ENCODE measurements at places on chromosomes 12 and 14. TPM values are rescaled to one million over a fixed set of nuclear protein-coding genes. Genes with fewer than 3 reads are reported as not detected.
A peak's percentile ranks its signal among the peaks of the same experiment; 100 is the strongest.

DNA sequence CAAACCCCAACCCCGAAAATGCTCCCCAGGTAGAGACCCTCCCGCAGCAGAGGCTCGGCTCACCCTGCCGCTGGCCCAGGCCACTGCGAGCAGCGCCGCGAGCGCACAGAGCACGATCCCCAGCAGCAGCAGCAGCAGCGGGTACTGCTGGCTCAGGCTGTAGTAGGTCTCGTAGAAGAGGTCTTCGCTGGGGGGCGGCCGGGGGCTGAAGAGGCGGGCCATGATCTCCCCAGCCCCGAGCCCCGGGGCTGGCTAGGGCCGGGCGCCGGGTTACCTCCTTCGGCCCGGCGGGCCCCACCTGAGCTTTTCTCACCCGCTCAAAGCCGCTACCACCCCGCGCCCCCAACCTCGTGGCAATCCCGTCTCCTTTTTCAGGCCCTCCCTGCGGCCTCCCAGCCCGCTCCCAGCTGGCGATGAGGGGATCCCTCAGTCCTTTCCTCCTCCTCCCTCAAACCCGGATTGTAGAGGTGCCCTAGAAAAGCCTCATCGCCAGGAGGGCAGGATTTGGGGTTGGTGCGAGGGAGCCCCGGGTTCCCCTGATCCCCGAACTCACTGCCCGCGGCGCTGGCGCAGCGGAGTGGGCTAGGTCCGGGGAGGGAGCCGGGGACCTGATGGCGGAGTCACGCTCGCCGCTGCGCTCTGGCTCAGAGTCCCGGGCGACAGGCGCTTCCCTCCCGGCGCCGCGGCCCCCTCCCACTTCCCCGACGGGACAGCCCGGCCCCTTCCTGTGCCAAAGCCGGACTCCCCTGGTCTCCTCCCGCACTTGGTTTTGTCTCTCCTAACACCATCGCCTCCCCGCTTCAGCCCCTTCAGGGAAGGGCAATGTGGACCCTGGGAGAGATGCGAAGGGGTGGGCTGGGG lies at the start of gene ADCY4:
ADCY4 (minus strand) TSS at position 641 of the 861 bp plus-strand sequence; CDS start at position 222, 419 bp downstream.
- DNase-seq = no peak
- no peak within 1 kb of the TSS for H3K27ac ChIP-seq
- H3K27me3 ChIP-seq = peaks cover 54% of the 10 kb centered on the region
- peak within 1 kb of the TSS; percentile 91 for H3K4me3 ChIP-seq

- H3K36me3 ChIP-seq = no peaks in the 10 kb centered on the region
- no peaks in the 10 kb centered on the region for H3K27me3 ChIP-seq
- no peak for DNase-seq
- no peak overlapping the region for H3K4me3 ChIP-seq
Observed at GRCh38 chr12:18683327-18684013, 54.3 kb downstream of the PLCZ1 start.

DNA sequence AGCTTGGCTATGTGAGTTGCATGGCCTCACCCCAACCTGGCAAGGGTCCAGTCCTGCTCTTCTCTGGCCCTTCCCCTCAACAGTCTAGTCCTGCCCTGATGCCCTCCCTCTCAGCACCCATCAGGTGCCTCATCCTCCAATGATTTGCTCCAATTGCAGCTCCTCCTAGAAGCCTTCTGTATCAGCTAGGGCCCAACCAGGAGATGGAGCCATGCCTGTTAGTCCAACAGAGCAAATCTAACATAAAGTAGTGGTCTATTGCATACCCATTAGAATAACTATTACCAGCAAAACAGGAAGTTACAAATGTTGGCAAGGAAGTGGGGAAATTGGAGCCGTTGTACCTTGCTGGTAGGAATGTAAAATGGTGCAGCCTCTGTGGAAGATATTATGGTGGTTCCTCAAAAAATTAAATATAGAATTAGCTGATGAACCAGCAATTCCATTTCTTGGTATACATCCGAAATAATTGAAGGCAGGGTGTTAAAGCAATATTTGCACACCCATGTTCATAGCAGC lies 163.5 kb downstream of the VRK1 start:
- H3K4me1 ChIP-seq = no peaks in the 10 kb centered on the region
- H3K4me3 ChIP-seq = no peak overlapping the region
- no peak overlapping the region for H3K27ac ChIP-seq
- peaks cover 4% of the 10 kb centered on the region for H3K36me3 ChIP-seq
- no peak for DNase-seq

DNA sequence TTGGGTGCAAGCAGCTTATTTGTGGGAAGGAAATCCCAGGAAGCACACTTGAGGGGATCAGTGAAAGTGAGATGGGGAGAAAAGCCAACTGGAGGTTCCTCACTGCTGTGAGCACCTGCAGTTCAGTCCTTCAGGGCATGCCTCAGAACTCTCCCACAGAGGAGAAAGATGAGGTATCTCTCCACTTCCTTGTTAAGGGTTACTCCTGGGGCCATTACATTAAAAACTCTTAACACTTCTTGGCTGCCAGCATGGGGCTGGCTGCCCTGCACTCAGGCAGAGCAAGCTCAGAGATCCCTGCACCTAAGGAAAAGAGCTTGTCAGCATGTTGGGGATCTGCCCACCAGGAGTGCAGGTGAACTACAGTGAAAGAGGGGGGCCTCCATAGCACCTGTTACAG lies 28.8 kb downstream of the FERMT2 start:
- no peak for DNase-seq
- H3K4me1 ChIP-seq = peaks cover 7% of the 10 kb centered on the region
- no peak overlapping the region for H3K27ac ChIP-seq

GRCh38 chr14:76995279-76996035 lies 33.1 kb downstream of the IRF2BPL start:
- DNase-seq = no peak
- H3K4me3 ChIP-seq = no peak overlapping the region
- H3K4me1 ChIP-seq = peaks cover 17% of the 10 kb centered on the region
- H3K27ac ChIP-seq = no peak overlapping the region
- H3K27me3 ChIP-seq = no peaks in the 10 kb centered on the region
- no peaks in the 10 kb centered on the region for H3K36me3 ChIP-seq

Gene IPO4
- 114 TPM for total RNA-seq

Gene PAX9
- total RNA-seq = not detected

Gene AEBP2
- total RNA-seq = 82.8 TPM

GRCh38 chr14:21107283-21107800 lies 6.5 kb downstream of the TMEM253 start:
- H3K27ac ChIP-seq = no peak overlapping the region
- no peak for DNase-seq
- no peak overlapping the region for H3K4me3 ChIP-seq
- no peaks in the 10 kb centered on the region for H3K27me3 ChIP-seq
- H3K36me3 ChIP-seq = no peaks in the 10 kb centered on the region

- peaks cover 15% of the 10 kb centered on the region for H3K36me3 ChIP-seq
- no peak for DNase-seq
- H3K27me3 ChIP-seq = no peaks in the 10 kb centered on the region
- H3K4me3 ChIP-seq = no peak overlapping the region
- H3K4me1 ChIP-seq = no peaks in the 10 kb centered on the region
Observed at GRCh38 chr12:96338852-96339471, 61.3 kb downstream of the CDK17 start.

Gene DACT1
- 4.6 TPM for total RNA-seq

Gene CNOT2
- 78.8 TPM for total RNA-seq

DNA sequence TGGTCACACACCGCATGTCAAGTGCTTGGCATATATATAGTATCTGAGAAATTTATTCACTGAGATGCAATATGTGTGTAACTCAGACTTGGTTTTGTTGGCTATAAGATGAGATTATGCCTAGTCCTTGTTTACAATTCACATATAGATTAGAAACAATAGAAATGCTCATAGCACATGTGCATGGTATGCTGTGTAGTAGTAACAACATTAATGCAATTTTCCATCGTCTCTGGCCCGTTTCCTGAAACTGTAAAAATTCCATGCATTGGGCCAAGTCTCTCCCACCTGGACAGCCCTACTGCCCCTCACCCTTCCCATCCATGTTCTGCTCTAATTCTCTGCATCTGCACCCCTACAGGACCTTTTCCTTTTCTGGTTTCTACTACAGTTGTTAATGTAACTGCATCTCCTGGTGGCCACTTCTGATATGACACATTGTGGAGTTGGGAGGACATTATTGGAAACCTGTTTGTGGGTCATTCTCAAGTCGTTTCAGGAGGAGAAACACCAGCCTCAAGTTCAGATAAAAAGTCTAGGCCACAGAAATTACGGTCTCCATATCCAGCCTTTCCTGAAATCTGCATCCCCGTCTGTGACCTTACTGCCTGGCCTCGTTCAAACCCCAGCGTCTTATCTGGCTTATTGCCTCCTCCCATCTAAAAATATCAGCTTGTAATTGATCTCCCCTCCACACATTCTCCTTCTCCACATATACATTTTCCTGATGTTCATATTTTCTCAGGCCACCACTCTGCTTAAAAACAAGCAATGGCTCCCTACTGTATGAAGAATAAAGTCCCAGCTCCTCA lies 37.5 kb downstream of the EMP1 start:
- no peaks in the 10 kb centered on the region for H3K36me3 ChIP-seq
- DNase-seq = peak; percentile 62
- H3K4me1 ChIP-seq = no peaks in the 10 kb centered on the region

GRCh38 chr14:94780536-94781399 lies 10.9 kb upstream of the GSC start:
- H3K27ac ChIP-seq = no peak overlapping the region
- peaks cover 7% of the 10 kb centered on the region for H3K27me3 ChIP-seq
- DNase-seq = peak; percentile 51
- no peaks in the 10 kb centered on the region for H3K36me3 ChIP-seq

Gene KRT79
- total RNA-seq = not detected

Gene LRRC9
- total RNA-seq = 0.39 TPM

DNA sequence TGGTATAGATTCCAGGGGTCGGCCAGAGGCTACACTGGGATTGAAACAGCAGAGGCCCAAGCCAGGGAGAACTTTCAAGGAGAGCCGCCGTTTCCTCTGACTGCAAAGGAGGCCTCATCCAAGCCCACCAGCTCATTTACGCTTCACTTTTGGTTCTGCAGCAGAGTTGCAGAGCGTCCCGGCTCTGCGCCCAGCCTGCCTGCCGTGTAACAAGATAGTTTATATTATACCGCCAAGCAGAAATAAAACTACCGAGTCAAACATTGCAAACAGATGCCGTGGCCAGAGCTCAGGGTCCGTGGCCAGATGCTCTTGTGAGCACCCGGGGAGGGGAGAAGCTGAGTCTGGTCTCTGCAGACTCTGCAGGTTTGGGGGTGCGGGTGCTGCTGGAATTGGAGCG lies 60.7 kb upstream of the TBX3 start:
- H3K4me3 ChIP-seq = no peak overlapping the region
- no peak for DNase-seq
- H3K36me3 ChIP-seq = no peaks in the 10 kb centered on the region

Gene LTB4R
- total RNA-seq = 9.2 TPM

Gene TUNAR
- total RNA-seq = 26.2 TPM

Gene SLC17A8
- total RNA-seq = not detected

Gene ITPR2
- total RNA-seq = 14.8 TPM

- no peak overlapping the region for H3K27ac ChIP-seq
- H3K27me3 ChIP-seq = no peaks in the 10 kb centered on the region
- no peak overlapping the region for H3K4me3 ChIP-seq
- DNase-seq = no peak
Observed at GRCh38 chr14:98304574-98304973, 967.4 kb downstream of the BCL11B start.

Gene HOXC6
- total RNA-seq = not detected

Gene SOX5
- total RNA-seq = 3.1 TPM

Gene DNAH10
- 0.17 TPM for total RNA-seq

GRCh38 chr14:99675382-99675835 lies 8.7 kb upstream of the CYP46A1 start:
- no peaks in the 10 kb centered on the region for H3K27me3 ChIP-seq
- no peaks in the 10 kb centered on the region for H3K4me1 ChIP-seq
- DNase-seq = no peak

Data from H9 (cell line).